ENCODE measurements at places on chromosomes 16 and 17. TPM values are rescaled to one million over a fixed set of nuclear protein-coding genes. Genes with fewer than 3 reads are reported as not detected.

Gene MEIOB
- total RNA-seq, result not detected

Gene SMTNL2
- not detected for total RNA-seq

DNA sequence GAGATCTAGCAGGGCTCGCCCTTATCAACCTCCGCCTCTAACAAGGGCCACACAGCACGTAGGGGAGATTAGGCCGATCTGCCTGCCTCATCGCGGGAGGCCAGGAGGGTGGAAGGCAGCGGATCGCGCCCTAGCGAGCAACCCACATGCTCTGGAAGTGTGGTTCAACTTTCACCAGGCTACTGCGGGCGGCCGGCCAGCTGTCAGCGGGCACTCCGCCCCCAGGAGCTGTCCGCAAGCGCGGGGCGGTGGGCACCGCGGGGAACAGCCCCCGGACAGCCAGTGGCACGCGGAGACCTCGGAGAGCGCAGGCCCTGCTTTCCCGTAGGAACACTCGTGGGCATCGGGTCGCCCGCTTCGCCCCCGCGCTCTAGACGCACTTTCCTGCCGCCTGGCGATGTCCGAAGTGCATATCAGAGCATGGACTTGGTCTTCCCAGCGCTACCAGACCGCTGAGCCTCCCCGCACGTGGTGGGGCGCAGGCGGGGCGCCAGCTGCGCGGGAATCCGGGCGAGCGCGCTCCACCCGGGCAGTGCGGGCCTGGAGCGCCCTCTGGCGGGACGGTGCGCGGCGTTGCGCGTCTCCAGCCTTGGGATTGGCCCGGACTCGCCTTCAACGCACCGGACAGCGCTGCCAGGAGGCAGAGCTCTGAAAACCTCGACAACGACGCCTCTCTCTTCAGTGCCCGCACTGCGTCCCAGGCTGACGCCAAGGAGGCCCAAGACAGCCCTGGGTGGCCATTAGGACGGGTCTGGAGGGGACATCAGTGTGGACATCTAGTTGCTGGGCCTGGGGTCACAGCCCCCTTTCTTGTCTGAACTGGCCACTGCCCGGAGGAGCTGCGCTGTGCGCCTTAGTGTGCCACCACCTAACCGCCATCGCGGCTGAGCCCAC lies 3.6 kb upstream of the ZNHIT3 start:
- H3K27ac ChIP-seq, result no peak overlapping the region
- H3K36me3 ChIP-seq, result no peaks in the 10 kb centered on the region
- H3K27me3 ChIP-seq, result peaks cover 26% of the 10 kb centered on the region
- peak; percentile 87 for DNase-seq
- peaks cover 11% of the 10 kb centered on the region for H3K4me1 ChIP-seq

DNA sequence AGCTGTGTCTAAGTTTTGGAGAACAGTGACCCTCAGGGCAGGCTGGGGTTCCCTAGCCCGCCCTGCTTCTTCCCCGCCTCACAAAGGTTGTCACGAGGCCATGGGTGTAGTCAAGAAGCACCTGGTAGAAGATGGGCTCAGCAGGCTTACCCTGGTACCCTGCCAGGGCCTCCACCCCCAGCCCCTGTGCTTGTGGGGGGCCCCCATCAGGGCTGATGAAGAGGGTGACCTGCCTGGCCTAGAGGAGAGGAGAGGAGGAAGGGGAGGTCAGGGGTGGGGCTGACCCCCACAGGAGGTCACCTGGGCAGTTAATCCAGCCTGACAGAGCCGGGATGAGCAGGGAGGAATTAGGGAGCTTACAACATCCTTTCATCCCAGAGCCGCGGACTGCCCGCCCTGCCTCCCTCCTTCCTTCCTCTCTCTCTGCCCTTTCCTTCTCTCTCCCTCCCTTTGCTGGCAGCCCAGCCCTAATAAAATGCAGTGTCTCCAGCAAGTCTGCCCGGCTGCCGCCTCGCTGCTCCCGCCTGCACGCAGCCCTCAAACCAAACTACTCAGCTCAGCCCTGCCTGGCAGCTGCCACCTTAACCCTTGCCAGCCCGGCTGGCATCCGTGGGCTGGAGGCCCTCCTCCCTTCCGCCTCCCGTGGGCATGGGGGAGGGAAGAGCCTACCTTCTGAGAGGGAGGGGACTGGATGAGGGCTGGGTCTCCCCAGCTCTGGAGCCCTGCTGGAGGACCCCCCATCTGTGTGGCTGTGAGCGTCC lies 7.2 kb downstream of the DLX3 start:
- no peak overlapping the region for H3K4me3 ChIP-seq
- peaks cover 3% of the 10 kb centered on the region for H3K4me1 ChIP-seq
- no peak for DNase-seq
- peaks cover 87% of the 10 kb centered on the region for H3K27me3 ChIP-seq
- H3K36me3 ChIP-seq, result no peaks in the 10 kb centered on the region

GRCh38 chr17:62652251-62653001 lies 25.0 kb downstream of the MRC2 start:
- peak overlapping the region; percentile 58 for H3K27ac ChIP-seq
- no peaks in the 10 kb centered on the region for H3K36me3 ChIP-seq
- peak; percentile 46 for DNase-seq
- H3K27me3 ChIP-seq, result no peaks in the 10 kb centered on the region
- H3K4me1 ChIP-seq, result peaks cover 14% of the 10 kb centered on the region

Data from transverse colon (tissue), 4 donors.